ENCODE measurements at places on chromosomes 6 and 20. TPM values are rescaled to one million over a fixed set of nuclear protein-coding genes. Genes with fewer than 3 reads are reported as not detected.

SLC12A5 gene
- total RNA-seq: not detected

CDKN1A gene
- total RNA-seq: 110 TPM

TBC1D22B gene
- total RNA-seq: 4.8 TPM

AGPAT4 gene
- 5.1 TPM for total RNA-seq

EDN3 gene
- total RNA-seq: not detected

VSTM2L gene
- not detected for total RNA-seq

SLC24A3 gene
- total RNA-seq: 10.6 TPM

WFDC5 gene
- not detected for total RNA-seq

COL12A1 gene
- 216 TPM for total RNA-seq

MYMX gene
- 2.6 TPM for total RNA-seq

FOXQ1 gene
- not detected for total RNA-seq

MROH8 gene
- 4.0 TPM for total RNA-seq

HS3ST5 gene
- not detected for total RNA-seq

HLA-DRB1 gene
- 51.1 TPM for total RNA-seq

OR2B6 gene
- not detected for total RNA-seq

NT5E gene
- 38.8 TPM for total RNA-seq

CCM2L gene
- total RNA-seq: 25.1 TPM

PRSS16 gene
- not detected for total RNA-seq

THBD gene
- 17.8 TPM for total RNA-seq

MLN gene
- not detected for total RNA-seq

TRIM15 gene
- not detected for total RNA-seq

SLC26A8 gene
- total RNA-seq: 2.0 TPM

CLVS2 gene
- not detected for total RNA-seq

TSBP1 gene
- total RNA-seq: not detected

TFAP2C gene
- 1.4 TPM for total RNA-seq

GRM1 gene
- total RNA-seq: under 0.01 TPM

BPI gene
- not detected for total RNA-seq

DEFB112 gene
- total RNA-seq: not detected

KCNK15 gene
- 3.4 TPM for total RNA-seq

IL20RA gene
- not detected for total RNA-seq

CFAP61 gene
- total RNA-seq: 3.7 TPM

NOX3 gene
- total RNA-seq: not detected

EPPIN gene
- total RNA-seq: not detected

SIRPB2 gene
- total RNA-seq: 8.5 TPM

TMEM151B gene
- not detected for total RNA-seq

CCN5 gene
- total RNA-seq: 1,717 TPM

PPP1R3G gene
- total RNA-seq: 4.2 TPM

DEFB116 gene
- total RNA-seq: not detected

RBM24 gene
- total RNA-seq: 0.44 TPM

ADGB gene
- not detected for total RNA-seq

HLA-DQA1 gene
- total RNA-seq: 18.5 TPM

SMOC2 gene
- total RNA-seq: 30.5 TPM

DNMT3B gene
- total RNA-seq: 0.85 TPM

EPB41L1 gene
- total RNA-seq: 86.1 TPM

MAK gene
- total RNA-seq: not detected

E2F3 gene
- total RNA-seq: 12.9 TPM

GPR63 gene
- total RNA-seq: 0.22 TPM

ATP6V1G2 gene
- 0.68 TPM for total RNA-seq

CYP21A2 gene
- not detected for total RNA-seq

RGS17 gene
- 3.4 TPM for total RNA-seq

PRICKLE4 gene
- 3.8 TPM for total RNA-seq

RSPH9 gene
- 0.19 TPM for total RNA-seq

TNFAIP3 gene
- total RNA-seq: 31.4 TPM

Data from subcutaneous adipose tissue (tissue), 4 donors.